ENCODE measurements at places on chromosomes 3 and 15. TPM values are rescaled to one million over a fixed set of nuclear protein-coding genes. Genes with fewer than 3 reads are reported as not detected.

Gene CLDN16
- total RNA-seq: not detected

Gene LMAN1L
- total RNA-seq: not detected

Gene GOLGA6A
- total RNA-seq: not detected

Gene CPEB1
- 35.2 TPM for total RNA-seq

Gene CDC25A
- 15.9 TPM for total RNA-seq

Gene C3orf49
- not detected for total RNA-seq

Gene ANKRD63
- not detected for total RNA-seq

Gene GLDN
- 0.22 TPM for total RNA-seq

Gene SPATA12
- total RNA-seq: 0.11 TPM

Gene CCR1
- 0.87 TPM for total RNA-seq

Gene FOXB1
- total RNA-seq: not detected

Gene STXBP5L
- under 0.01 TPM for total RNA-seq

Gene TASOR
- 91.7 TPM for total RNA-seq

Gene BCHE
- total RNA-seq: 13.4 TPM

Gene ST3GAL6
- total RNA-seq: 12.9 TPM

Gene CAMK2N2
- 0.25 TPM for total RNA-seq

Gene PCLAF
- total RNA-seq: 44.9 TPM

Gene ERC2
- total RNA-seq: 0.75 TPM

Gene VGLL3
- total RNA-seq: 11.2 TPM

Gene RLBP1
- not detected for total RNA-seq

Gene ZNF660
- total RNA-seq: 1.7 TPM

Gene GOLGA8G
- not detected for total RNA-seq

Gene DCLK3
- total RNA-seq: under 0.01 TPM

Gene SYNM
- 6.9 TPM for total RNA-seq

Gene RFTN1
- total RNA-seq: 31.4 TPM

Gene USP13
- 21.5 TPM for total RNA-seq

All from uterine smooth muscle cell (primary cell).